ENCODE measurements at places on chromosomes 3 and 15.

DNA sequence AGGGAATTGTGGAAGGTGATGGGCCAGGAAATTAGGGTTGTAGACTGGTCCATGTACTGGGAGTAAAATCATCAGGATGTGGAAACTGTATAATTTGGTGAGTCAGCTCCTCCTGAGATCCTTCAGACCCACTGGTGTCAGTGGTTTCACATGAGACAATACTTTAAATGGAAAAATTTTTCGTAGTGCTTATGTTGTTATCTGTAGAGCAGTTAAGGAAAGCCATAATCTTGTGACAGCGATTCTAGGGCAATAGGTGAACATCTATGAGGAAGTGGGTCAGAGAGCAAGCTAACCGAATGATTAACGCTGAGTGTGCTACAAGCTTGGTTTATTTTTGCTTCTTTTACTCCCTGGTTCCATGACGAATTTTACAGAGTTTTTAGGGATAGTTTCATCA is 200.6 kb downstream of the CADM2 start:
- DNase-seq = no peak

- no peak for DNase-seq
These were observed 18.8 kb downstream of the ARHGEF3 start for GRCh38 chr3:56782906-56783305.

- DNase-seq = no peak
These were observed 1.4 kb downstream of the CIAO2A start for GRCh38 chr15:64092075-64092820.

DNA sequence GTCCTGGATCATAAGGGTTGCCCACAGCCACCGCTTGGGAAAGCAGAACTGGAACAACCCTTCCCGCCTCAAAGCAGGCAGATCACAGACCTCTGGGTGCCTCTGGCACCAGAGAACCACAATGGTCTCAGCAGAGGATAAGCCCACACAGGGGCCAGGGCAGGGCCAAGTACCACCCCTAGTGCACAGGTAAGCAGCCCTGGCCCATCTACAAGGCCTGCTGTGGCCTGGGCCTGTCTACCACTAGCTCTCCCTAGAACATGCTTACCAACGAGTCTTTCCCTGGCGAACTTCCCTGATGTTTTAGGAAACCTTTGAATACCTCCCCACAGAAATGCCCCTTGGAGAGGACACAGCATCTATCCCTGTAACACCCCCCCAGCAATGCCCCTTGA is 28.3 kb downstream of the TNK2 start:
- no peak for DNase-seq

- no peak for DNase-seq
These were observed 75.0 kb downstream of the CORO2B start for GRCh38 chr15:68653801-68654200.
